ENCODE measurements at places on chromosomes 1 and 21. TPM values are rescaled to one million over a fixed set of nuclear protein-coding genes. Genes with fewer than 3 reads are reported as not detected.
A peak's percentile ranks its signal among the peaks of the same experiment; 100 is the strongest.

Gene FAM151A
- total RNA-seq: not detected

Gene FCER1G
- 0.34 TPM for total RNA-seq

Gene RNPC3
- 35.1 TPM for total RNA-seq

Gene RPTN
- total RNA-seq: not detected

Gene PAPPA2
- 0.17 TPM for total RNA-seq

Gene CCDC181
- 13.2 TPM for total RNA-seq

Gene ZNF683
- total RNA-seq: not detected

Gene GNPAT
- 105 TPM for total RNA-seq

Gene KIAA0040
- total RNA-seq: not detected

Gene KRTCAP2
- total RNA-seq: 37.8 TPM

Gene SLC44A3
- 1.7 TPM for total RNA-seq

GRCh38 chr1:116164604-116165368 lies 53.6 kb downstream of the MAB21L3 start:
- DNase-seq: no peak

DNA sequence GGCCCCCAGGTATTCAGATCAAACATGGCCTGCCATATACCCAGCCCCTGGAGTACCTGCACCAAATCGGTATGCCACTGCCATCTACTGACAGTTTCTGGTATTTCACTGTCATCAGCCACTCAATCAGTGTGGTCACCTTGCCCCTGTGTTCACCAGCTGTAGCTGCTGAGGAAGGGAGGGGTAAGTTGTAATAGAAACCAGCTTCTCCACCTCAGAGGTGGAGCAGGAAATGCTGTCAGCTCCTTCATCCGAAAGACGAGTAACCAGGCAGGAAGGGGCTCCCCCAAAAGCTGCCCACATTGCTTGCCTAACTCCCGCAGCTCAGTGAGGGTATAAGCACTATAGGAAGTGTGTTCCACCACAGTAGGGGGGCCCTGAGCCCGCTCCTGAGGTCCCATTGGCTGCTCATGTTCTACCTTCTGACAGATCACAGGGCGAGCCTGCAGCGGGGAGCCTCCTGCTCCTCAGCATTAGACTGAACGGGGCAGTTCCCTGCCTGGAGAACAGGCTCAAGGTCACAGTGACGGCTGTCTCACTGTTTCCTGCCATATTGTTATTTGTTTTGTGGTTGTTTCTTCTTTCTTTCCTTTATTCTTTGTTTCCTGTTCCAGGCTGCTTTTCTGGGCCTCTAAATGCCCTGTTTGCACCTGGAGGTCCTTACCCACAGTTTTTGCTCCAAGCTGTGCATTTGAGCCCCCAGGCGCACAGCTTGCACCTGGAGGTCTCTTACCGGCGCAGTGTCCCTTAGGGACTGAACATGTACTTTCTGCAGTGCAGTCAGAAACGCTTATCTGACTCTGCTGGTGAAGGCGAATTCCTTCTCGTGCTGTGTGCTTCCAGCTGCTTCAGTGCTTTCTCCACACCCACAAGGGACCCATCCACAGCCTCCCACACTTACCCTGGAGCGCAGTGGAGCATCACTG lies 1638.3 kb downstream of the MRPL39 start:
- peak; percentile 35 for DNase-seq

- DNase-seq: no peak
Measured at GRCh38 chr1:184761969-184762485, 7.4 kb upstream of the EDEM3 start.

- no peak for DNase-seq
Measured at GRCh38 chr1:82640352-82640751, 839.6 kb downstream of the ADGRL2 start.

DNA sequence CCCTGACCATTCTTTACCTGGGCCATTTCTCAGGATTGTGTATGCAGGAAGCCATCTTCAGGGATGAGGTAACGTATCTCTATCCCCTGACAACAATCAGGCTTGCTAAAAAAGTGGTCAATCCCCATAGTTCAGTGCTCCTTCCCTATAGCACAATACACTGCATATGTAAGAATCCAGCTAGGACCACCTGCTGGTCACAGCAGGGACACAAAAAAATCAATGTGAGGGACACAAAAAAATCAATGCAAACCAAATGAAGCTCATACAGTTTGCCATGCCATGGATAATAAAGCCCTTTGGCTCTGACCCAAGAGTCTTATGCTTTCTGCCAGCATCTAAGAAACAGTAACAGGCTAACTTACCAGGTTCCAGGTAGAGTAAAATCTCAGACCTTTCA lies 16.3 kb downstream of the ACBD6 start:
- DNase-seq: peak; percentile 3

GRCh38 chr1:33161061-33161681 lies 20.7 kb downstream of the TRIM62 start:
- peak; percentile 78 for DNase-seq

- no peak for DNase-seq
Measured at GRCh38 chr1:16093611-16094010, 20.2 kb upstream of the FAM131C start.

GRCh38 chr1:172670316-172670715 lies 11.4 kb downstream of the FASLG start:
- no peak for DNase-seq

DNA sequence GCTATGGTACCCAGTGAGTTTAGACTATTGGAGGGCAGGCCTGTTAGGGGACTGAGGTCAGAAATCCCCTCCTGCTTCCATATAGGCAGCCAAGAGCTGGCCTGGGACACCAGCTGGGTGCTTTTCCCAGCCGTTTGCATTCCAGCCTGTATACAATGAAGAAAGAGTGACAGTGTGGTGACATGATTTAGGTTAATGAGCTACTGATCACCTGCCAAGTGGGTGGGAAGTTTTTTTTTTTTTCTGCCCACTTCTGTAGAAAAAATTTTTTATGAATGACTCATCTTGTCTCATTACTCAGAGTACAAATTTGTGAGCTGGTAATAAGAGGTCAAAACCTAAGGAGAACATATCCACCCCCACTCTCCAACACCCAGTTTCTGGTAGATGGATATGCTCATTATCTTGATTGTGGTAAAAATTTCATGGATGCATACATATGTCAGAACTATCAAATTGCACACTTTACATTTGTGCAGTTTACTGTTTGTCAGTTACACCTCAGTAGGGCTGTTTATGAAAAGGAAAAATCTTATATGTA lies 16.4 kb upstream of the CGN start:
- DNase-seq: peak; percentile 68

GRCh38 chr1:223739366-223740037 lies 27.2 kb downstream of the CAPN2 start:
- DNase-seq: no peak

DNA sequence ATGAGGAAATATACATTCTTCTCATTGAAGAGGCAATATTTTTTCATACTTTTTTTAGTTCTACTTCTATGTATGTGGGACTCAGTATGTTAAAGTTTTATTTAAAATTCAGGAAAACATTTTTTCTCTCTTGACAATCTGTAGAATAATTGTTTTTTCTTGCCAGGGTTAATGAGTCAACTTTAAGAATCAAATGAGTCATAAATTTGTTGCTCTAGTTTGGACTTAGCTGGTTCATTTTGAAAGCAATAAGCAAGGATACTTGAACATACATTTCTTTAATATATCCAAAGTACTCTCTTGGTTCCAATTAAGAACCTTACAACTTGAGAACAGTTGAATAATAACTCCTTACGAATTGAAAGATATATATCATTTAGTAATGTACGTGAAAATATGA lies 1145.3 kb upstream of the B3GALT2 start:
- no peak for DNase-seq

DNA sequence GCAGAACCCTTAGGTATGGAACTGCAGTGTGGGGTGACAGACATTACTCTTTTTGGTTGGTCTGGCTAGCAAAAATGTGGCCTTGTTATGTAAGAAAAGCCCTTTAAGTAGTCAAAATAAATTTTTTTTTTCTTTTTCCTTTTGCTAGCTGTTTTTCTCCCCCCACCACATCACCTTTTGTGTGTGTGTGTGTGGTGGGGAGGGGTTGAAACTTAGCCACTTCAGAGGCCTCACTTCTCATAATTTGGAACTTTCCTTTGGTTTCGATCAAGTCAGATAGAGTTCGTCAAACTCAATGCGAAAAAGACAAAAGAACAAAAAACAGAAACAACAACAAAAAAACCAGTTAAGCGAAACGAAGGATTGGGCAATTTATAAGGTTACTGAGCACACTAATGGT lies 1.9 kb upstream of the PRMT2 start:
- no peak for DNase-seq

DNA sequence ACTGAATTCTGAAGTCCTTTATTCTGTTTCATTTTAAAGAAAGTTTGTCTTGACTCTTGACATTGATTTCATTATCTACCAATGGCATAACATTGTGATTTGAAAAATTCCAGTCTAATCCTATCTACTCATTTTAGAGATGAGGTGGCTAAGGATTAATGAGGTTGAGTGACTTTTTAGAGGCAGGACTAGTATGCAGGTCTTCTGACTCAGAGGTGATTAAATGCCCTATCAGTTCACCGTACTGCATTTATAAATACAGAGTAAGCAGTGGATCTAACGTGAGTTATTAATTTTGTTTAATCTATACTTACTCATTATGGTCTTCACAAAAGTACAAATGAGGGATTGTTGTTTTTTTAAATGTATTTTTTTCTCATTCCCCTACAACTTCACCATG lies 277.6 kb downstream of the PTBP2 start:
- no peak for DNase-seq

DNA sequence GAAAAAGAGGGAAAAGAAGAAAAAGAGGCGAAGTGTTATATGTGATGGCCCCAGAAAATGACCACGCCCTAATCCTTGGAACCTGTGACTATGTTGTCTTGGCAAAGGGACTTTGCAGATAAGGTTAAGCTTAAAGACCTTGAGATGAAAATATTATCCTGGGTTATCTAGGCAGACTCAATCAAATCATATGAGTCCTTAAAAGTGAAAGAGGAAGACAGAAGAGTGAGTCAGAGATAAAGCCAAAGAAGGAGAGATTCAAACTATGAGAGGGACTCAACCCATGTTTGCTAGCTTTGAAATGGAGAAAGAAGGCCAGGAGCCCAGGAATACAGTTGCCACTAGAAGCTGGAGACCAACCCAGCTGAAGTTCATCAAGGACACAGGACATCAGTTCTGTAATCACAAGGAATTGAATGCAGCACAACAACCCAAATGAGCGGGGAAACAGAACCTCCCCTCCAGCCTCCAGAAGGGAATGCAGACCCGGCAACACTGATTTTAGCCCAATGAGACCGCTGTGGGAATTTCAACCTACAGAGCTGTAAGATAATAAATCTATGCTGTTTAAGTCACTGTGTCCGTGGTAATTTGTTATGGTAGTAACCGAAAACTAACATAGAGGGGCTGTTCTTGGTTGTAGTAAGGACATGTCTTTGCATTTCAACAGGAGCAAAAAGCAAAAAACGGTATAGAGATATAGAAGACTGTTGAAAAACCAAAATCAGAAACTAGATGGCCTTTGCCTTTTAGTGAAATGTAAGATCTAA lies 4.2 kb upstream of the RGS8 start:
- no peak for DNase-seq

GRCh38 chr21:36350282-36350910 lies 30.4 kb downstream of the MORC3 start:
- no peak for DNase-seq

GRCh38 chr1:15489052-15489736 lies 13.3 kb downstream of the CELA2B start:
- DNase-seq: no peak

DNA sequence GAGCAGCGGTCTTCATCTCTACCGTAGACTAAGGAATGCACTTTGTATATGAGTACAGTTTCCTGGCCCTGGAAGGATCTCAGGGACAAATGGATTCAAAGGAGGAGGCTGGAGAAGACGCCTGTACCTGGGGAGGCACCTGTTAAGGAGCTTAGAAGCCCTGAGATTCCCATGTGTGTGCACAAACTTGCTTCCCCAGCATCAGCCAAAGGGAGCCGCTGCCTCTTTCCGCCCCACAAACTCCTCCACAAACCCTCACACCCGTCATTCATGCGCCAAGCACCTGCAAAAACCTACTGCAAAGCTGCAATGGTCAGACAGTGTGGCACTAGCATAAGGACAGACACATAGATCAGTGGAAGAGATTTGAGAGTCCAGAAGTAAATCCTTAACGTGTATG lies 54.5 kb downstream of the RRAGC start:
- DNase-seq: no peak

- no peak for DNase-seq
Measured at GRCh38 chr1:51488372-51489050, 30.6 kb downstream of the EPS15 start.

GRCh38 chr1:214967865-214968575 lies 114.5 kb upstream of the KCNK2 start:
- no peak for DNase-seq

DNA sequence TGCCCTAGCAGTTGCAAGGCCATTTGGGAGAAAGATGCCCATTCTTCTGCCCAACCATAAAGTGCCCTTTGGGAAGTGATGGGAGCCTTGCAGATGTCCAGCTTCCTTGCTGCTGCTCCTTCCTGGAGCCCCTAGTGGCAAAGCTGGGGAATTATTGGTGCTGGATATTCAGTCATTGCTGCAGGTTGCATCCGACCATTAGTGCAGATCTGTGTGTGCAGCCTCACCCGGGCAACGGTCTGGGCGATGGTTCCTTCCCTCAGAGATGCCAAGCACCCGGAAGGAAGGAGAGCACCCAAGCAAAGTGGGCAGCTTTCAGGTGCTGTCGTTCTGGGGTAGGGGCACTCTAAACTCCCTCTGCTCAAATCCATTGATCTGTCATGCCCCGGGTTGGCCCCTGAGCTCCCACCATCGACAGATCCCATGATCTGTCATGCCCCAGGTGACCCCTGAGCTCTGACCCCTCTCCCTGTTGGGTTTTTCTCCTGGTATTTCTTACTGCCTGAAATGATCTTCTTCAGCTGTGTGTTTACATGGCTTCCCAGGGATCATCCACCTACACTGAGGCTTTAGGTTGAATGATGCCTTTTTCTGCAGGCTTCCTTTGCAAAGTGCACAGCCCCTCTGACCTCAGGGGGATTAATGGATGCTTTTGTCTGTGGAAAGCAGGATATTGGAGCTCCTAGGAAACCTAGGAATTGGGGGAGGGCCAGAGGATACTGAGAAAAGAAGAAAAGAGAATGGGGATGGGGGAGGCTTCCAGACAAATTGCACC lies 467.5 kb downstream of the PTPRU start:
- peak; percentile 73 for DNase-seq

DNA sequence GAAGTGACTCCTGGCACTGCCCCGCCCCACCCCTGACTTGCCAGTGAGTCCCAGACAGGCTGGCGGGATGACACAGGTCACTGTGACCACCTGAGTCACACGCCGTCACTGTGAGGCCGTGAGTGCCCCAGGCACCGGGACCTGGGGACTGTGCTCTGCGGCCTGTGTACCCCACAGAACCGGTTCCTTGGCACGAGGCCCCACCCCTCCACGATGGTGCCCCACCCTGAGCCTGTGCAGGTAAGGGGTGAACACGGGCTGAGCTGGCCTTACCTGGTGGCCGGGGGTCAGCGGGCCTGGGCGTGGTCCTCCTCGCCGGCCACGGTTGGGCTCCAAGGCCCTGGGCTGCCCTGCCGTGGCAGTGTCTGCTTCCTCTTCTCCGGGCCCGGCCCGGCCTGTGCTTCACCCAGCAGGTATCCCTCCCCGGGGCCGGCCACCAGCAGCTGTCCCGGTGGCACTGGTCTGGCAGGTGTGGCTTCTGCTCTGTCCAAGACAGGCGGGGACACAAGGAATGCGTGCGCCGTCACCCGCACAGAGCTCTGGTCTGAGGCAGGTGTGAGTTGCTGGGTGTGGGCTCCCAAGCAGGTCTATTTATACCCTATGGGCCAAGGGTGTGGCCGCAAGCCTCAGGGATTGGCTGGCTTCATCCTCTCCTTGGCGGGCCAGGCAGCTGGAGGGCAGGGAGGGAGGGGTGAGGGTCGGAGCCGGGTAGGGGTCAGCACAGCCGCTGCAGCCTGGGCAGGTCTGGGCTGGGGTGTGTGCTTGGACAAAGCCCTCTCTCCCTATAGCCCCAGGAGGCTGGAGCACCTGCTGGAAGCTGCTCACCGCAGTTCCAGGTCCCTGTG lies at the start of gene RNF223:
TSS of gene RNF223 (minus strand) at position 564 of the 845 bp plus-strand sequence. CDS start 1,740 bp downstream, outside the sequence.
- no peak for DNase-seq

Data from neural progenitor cell (in vitro differentiated cells).